Small intestine (tissue), 16 donors: ENCODE measurements at places on chromosomes 7 and 10.
A peak's percentile ranks its signal among the peaks of the same experiment; 100 is the strongest.

DNA sequence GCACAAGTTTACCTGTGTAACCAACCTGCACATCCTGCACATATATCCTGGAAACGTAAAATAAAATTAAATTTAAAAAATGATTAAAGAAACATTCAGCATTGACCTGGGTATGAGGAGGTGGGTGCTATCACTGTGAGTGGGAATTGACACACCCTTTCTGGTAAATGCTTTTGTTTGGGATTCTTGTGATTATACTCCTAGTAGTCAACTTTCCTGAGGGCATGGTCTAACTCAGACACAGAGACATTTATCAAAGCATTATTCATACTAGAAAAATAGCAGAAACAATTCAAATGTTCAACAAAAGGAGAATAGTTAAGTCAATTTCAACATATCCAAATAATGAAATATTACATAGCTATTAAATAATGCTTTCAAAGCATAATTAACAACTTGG is 44.2 kb downstream of the CNNM2 start:
- no peak for DNase-seq

- peak; percentile 53 for DNase-seq
Observed at GRCh38 chr10:67200913-67201564, 275.2 kb downstream of the LRRTM3 start.

GRCh38 chr7:51070151-51070550 is 246.5 kb downstream of the COBL start:
- DNase-seq = no peak

DNA sequence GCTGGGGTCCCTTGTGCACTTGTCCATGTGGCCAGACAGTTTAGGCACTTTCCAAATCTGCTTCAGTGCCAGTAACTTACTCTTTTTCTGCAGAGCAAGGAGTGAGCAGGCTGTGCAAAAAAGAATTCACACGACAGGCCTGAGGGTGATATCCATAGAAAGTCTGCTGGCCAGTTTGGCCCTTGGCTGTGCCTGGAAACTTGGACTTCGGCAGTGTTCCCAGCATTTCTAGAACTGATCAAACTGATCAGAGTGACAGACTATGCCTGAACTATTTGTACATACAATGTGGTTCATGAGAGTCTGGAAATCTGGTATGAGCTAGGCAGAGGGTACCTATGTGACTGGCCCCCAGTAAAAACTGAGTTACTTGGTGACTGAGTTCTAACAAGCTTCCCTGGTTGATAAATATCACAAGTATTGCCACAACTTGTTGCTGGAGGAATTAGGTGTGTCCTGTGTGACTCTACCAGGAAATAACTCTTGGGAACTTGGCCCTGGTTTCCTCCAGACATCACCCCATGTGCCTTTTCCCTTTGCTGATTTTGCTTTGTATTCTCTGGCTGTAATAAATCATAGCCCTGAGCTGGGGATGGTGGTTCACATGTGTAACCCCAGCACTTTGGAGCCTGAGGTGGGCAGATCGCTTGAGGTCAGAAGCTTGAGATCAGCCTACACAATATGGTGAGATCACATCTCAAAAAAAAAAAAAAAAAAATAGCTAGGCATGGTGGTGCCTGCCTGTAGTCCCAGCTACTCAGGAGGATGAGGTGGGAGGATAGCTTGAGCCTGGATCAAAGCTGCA is 3.3 kb upstream of the DENND10 start:
- DNase-seq = peak; percentile 90

DNA sequence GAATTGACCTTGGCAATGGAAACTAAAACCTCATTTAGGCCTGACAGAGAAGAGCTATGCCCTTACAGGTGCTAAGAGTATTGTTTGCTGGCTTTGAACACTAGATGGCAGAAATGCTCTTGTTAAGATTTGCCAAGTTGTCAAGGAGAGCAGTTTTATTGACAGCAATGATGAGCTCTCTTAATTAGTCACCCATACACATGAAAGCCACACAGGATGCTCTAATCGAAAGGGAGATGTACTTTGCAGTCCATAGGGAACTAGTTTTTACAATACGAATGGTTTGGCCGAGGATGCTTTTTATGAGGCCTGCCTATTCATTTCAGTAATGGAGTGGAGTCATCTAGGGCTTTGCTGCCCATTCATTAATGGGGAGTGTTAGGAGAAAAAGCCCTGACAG is 45.4 kb upstream of the MBL2 start:
- peak; percentile 84 for DNase-seq
